Stimulated activated CD8-positive, alpha-beta memory T cell treated with anti-CD3 and anti-CD28 coated beads, Interleukin-2, amount 100 ng/mL, for 48 hours (primary cell): ENCODE measurements at places on chromosomes 2 and 18.

- DNase-seq, result no peak
These were observed 59.8 kb downstream of the ITGA4 start for GRCh38 chr2:181516992-181517391.

GRCh38 chr2:148259674-148260073 is 238.8 kb downstream of the MBD5 start:
- DNase-seq, result no peak

DNA sequence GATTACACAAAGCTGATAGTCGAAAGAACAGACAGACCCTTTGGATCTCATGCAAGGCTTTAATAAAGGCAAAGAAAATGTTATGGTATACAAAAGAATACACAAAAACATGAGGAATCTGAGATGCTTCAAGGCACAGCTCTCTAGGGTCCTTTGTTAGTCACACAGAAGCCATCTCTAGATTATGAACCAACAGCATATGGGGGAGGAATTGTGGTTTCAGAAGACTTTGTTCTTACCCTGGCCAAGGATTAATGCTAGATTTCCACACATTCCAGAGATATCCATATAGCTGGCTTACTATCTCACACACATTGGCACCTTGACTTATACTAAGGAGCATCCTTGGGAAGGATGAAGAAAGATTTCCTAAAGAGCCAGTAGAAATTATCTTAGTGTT is 206.1 kb downstream of the GULP1 start:
- DNase-seq, result no peak

- no peak for DNase-seq
These were observed 29.0 kb upstream of the CFAP36 start for GRCh38 chr2:55490554-55490953.

DNA sequence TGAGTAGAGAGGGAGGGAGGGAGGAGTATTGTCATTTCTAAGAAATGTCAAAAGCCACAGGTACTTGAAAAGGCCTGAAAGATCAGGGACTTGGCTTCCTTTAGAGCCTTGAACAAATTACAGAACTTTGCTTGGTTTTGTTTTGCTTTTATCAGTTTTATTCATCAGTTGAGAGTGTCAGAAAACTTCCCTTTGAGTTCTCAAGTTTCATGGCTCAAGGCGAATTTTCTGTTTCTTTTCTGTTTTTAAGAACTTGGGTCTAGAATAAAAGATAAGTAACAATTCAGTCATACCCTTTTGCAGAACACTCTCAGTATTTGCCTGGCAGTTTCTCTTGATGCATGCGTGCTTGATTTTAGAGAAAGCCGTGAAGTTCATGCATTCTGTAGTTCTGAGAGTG is 531.9 kb downstream of the PARD3B start:
- no peak for DNase-seq

- DNase-seq, result no peak
These were observed 293.7 kb downstream of the DYSF start for GRCh38 chr2:71746946-71747501.

GRCh38 chr2:5692561-5693286 is 540 bp downstream of the SOX11 start:
- no peak for DNase-seq

DNA sequence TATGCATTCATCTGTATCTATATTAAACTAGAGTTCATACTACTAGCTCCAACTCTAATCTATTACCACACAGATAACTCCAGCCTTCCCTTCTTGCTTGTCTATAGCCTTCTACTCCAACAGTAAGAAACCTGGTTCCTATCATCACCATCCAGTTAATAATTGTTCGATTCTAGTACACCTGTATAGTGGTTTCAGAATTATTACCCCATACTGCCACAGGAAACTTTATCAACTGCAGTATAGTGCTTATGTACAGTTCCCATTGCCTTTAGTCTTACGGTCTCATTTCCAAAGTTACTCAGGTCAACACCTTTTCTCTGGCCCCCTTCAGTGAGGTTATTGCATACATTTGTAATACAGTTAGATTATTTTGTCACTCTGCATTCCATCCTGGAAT is 14.5 kb downstream of the METTL8 start:
- no peak for DNase-seq

DNA sequence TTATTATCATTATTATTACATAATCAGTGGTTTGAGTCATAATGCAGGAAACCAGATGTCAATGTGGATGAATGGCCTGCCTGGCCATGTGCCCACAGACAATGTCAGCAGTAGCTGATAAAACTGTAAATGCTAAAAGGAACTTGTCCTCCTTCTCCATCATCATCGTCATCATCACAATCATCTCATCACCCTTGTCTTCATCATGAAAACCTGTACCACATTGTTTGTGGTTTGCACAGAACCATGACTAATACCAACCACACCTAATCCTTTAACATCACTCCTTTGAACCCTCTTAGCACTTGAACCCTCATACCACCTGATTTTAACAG is 96.0 kb downstream of the HNMT start:
- DNase-seq, result no peak

- no peak for DNase-seq
These were observed 218.3 kb downstream of the ACKR3 start for GRCh38 chr2:236787885-236788284.

DNA sequence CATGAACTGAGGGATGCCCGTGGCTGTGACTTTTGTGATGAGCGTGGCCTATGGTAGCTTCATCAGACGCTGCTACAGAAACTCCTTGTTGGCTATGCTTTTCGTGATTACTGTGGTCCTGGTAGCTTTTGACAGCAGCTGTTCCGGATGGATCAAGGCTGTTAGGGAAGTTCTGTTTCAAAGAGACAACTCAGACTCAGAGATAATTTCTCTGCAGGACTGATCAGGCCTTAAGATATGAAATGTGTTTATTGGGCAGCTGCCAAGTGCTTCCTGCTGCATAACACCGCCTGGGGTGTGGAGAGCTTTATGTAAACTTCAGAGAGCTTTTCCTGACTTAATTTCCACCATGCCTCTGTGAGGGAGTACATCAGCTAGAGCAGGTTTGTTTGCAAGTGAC is 243.8 kb downstream of the TSN start:
- no peak for DNase-seq

GRCh38 chr2:143347901-143348414 is 218.7 kb downstream of the ARHGAP15 start:
- DNase-seq, result no peak

- no peak for DNase-seq
These were observed 99.3 kb downstream of the SPATS2L start for GRCh38 chr2:200405599-200406298.

DNA sequence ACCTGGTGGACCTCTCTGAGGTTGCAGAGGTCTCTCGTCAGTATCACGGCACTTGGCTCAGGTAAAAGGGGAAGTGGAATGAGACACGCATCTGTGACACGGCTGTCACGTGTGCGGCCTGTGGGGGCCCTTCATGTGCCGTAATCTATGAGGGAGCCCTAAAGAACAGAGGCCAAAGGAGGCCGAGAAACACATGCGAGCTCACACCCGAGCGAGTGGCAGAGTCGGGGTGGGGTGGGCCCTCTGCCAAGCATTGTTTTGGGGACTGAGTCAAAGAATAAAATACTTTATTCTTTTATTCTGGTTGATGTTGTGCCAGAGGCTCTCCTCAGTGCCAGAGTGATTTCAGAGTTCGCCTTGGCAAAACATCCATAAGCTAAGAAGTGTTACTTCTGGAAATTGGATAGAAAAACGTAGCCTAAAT is 43.3 kb downstream of the PLB1 start:
- DNase-seq, result no peak

DNA sequence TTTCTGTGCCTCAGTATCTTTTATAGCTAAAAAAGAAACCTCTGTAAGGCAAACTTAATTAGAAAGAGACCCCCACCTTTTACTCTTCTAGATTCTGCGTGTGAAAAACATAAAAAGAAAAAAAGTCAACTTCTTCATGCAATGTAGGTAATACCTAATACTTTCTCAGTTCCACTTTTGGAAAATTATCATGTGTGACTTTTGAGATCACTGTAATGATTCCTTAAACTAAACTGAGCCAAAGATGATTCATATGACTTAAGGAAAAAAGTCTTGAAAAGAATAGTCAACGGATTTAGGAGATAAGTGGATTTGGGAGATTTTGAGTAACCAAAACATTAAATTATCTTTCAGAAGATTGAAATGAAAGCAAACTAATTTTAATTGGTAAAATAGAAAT is 48.9 kb downstream of the PLEKHA3 start:
- no peak for DNase-seq

GRCh38 chr18:47996091-47996541 is 65.7 kb upstream of the SMAD2 start:
- no peak for DNase-seq

DNA sequence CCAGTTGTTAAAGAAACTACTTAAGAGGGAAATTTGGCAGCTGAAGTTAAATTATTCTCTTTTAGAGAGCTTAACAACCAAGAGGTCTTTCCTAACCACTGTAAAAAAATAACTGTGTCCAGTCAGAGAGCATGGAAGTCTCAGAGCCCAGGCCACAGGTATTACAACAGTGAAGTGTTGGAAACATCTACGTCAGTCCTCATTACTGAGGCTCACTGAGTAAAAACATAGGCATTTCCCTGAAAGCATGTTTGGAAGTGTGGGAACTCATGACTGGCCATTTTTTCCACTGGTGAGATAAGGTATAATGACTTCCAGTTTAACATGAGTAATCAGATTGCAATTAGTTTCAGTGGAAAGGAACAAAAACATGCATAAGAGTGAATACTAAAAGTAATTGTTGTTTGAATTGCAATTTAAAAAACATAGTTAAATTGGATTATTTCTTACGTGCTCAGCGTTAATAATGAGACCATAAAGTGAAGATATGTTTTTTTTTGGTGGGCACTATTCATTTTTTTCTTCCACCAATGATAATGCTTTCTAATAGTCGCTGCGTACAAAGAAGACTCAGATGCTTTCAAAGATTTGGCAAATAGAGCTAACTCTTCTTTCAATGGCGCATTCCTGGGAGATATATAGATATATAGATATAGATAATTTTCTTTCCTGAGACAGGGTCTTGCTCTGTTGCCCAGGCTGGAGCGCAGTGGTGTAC is 60.8 kb downstream of the EFEMP1 start:
- DNase-seq, result no peak

GRCh38 chr18:47204908-47205522 is 28.9 kb upstream of the IER3IP1 start:
- peak; percentile 4 for DNase-seq

DNA sequence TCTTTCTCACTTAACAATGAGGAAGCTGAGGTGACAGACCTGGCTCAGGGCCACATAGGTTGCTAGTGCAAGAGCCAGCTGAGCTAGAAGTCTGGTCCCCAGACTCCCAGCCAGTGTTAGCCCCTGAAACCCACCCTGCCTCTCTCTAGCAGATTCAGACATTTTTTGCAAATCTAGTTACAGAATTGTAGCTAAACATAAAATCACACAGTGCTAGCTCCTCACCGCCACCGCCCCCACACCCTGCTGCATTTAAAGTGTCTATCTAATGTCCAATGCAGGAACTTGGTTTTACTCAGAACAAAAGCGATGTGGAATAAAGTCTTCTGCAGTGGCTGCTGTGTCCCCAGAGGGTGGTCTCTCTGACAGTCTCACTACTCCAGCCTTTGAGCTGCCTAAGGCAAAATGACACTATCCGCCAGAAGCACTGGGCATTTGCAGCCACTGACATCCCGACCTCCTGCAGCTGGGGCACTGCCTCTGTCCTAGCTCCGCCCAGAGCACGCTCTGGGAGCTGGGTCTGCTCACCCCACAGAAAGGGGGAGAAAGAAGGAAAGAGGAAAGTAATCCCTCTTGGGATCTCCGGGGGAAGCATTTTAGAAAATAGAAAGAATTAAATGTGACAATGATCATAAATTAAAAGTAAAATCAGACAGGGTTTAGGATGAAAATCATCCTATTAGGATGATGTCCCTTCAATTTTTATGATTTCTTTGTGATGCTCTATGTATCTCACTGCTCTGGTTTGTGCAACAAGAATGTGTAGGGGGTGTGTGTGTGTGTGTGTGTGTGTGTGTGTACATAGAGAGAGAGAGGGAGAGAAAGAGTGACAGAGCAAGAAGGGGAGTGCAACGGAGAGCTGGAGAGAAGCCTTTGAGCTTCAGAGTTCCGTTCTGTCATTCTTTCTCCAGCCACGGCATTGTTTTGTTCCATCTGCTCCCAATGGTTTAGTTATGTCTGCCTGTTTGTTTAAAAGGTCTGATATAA is 50.5 kb upstream of the ST8SIA3 start:
- DNase-seq, result no peak

- no peak for DNase-seq
These were observed 35.2 kb downstream of the MOGAT1 start for GRCh38 chr2:222706616-222707015.

- no peak for DNase-seq
These were observed 79.6 kb downstream of the HRH4 start for GRCh38 chr18:24539866-24540617.

- no peak for DNase-seq
These were observed 144.3 kb downstream of the RBMS1 start for GRCh38 chr2:160349306-160349705.

GRCh38 chr2:200482194-200482593 is 27.7 kb downstream of the KCTD18 start:
- DNase-seq, result no peak

GRCh38 chr2:162769066-162769465 is 69.5 kb downstream of the KCNH7 start:
- DNase-seq, result no peak

GRCh38 chr2:72395096-72395495 is 247.4 kb upstream of the CYP26B1 start:
- no peak for DNase-seq

GRCh38 chr2:155256803-155257202 is 558.3 kb downstream of the KCNJ3 start:
- DNase-seq, result no peak

GRCh38 chr2:12720278-12720620 is 3.5 kb downstream of the TRIB2 start:
- DNase-seq, result no peak

GRCh38 chr2:31965094-31965493 is 45.7 kb downstream of the MEMO1 start:
- no peak for DNase-seq

DNA sequence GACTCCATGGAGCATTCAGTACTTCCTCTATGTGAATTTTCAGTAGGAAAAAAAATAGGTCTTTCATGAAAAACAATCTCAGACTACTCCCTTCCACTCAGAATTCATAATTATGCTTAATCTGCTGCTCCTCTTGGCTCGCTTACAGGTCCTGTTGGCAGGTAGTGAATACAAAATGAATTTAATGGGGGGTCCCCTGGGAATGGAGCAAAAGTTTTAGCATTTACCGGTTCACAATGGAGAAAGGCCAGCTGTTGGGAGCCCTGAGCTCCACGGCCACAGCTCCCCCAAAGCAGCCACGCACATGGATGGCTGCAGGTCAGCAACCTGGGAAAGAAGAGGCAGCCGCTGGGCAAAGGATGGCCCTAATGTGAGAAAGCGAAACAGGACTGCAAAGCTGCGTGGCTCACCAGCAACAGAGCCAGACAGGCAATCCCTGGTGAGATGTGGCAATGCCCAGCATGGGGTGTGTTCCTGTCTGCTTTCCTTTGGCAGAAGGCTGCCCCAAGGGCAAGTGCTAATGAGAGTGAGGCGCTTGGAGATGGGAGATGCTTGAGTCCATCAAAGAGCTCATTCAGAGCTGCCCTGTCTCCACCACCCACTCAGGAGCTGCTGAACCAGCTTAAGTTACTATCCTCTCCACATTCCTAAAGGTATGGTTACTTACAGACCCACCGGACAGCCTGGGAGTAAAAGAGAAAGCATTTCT is 447.4 kb downstream of the EPHA4 start:
- DNase-seq, result no peak
